ENCODE measurements at places on chromosomes 1 and 21.

- DNase-seq, result no peak
Measured at GRCh38 chr1:159172614-159173291, 1.3 kb downstream of the CADM3 start.

DNA sequence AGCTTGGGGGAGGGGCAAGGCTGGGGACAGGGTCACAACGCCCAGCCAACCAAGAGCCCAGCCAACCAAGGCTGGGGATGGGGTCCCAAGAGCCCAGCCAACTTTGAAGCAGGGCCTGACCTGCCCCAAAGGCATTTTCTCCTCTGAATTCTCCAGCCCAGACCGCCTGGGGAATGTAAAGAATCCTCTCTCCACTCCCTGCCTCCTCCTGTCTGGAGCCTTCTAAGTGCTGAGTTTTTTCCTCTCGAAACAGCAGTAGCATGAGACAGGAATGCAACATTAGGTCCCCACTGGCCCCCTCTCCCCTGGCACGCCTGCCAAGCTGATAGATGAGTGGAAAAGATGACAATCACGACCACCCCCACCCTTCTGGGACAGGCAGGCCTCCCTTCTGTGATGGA lies 17.0 kb downstream of the C1orf198 start:
- DNase-seq, result no peak

- DNase-seq, result no peak
Measured at GRCh38 chr1:46517932-46518498, 28.4 kb downstream of the DMBX1 start.

- no peak for DNase-seq
Measured at GRCh38 chr1:204921855-204922516, 51.3 kb downstream of the NFASC start.

DNA sequence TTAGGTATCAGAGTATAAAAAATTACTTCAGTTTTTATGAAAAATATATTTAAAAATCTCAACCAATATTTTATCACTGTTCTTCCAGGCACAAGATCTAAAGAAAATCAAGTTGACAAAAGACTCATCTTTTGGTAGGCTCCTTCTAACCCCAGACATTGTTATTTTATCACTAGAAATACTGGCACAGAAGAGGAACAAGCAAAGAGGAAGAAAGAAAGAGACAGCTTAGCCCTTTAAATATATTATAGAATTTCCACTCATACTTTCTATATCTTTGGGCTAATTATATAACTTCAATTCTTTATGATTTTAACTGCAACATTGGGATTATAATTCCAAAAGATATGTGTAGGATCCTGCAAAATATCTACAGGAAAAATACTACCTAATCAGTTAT lies 32.4 kb downstream of the SPTA1 start:
- no peak for DNase-seq

DNA sequence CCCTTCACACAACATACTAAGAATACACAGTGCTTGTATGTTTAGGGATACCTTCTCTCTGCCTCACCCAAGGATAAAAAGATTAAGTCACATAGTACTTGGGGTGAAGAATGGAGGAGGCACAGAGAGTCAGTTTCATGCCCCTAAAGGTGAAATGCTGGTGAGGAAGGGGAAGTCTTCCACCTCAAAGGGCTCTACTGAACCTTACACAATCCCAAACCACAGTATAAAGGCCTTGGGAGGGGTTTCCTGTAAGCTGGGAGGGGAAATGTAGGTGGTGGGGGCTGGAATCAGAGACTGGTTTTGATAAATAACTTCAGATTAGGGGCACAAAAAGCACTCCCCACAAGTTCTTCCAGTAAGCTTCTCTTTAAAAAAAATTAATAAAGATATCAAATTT lies 3.5 kb downstream of the MINDY1 start:
- DNase-seq, result no peak

DNA sequence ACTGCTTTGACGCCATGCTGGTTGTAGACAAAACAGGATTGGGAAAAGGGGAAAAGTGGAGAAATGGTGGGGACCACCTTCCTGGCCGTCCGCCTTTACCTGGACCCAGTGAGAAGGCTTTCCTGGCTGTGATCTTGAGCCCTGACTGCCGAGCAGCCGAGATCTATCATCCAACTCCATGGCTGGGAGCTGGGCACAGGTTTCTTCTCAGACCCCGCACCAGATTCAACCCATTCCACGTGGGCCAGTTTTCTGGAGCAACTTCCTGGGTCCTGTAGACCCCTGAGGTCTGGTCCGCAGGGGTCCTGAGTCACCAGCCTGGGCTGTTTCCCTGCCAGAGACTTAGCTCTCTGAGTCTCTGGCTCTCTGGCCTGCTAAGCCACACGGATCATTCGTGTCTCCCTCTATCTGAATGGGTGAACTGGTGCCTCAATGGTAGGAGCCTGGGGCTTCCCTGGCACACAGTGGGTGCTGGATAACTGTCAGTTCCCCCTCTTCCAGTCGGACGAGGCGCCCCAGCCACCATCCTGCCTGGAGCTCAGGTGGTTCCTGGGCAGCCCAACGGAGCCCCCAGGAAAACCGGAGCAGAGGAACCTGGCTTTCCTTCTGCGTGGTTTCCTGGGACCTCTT lies 4.5 kb upstream of the NPHP4 start:
- DNase-seq, result no peak

GRCh38 chr1:110370827-110371226 lies 20.0 kb downstream of the SLC16A4 start:
- peak; percentile 12 for DNase-seq

DNA sequence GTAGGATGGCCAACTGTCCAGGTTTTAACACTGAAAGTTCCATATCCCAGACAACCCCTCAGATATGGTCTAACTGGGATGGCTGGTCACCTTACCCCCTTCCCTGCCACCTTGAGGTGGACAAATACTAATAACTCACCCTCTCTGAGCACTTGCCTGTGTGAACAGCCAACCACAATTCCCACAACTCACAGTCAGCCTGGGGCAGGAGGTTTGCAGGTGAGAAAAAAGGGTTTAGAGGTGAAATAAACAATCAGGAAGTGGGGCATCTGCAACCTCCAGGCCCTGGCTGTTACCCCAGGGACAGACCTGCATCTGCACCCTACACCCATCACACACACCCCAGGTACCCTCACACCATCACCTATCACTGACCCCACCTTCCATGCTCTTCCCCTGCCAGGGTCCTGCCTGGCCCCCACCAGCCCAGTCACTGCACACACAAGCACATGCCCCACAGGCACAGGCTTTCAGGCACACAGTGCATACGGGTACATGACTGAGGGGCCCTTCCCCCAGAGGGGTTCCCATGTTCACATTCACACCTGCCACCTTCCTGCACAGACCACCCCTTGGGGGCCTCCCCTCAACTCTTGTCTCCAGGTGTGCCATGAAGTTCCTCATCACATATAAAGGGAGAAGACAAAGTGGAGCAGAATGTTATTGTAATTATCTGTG lies 679.5 kb downstream of the MATN1 start:
- DNase-seq, result no peak

DNA sequence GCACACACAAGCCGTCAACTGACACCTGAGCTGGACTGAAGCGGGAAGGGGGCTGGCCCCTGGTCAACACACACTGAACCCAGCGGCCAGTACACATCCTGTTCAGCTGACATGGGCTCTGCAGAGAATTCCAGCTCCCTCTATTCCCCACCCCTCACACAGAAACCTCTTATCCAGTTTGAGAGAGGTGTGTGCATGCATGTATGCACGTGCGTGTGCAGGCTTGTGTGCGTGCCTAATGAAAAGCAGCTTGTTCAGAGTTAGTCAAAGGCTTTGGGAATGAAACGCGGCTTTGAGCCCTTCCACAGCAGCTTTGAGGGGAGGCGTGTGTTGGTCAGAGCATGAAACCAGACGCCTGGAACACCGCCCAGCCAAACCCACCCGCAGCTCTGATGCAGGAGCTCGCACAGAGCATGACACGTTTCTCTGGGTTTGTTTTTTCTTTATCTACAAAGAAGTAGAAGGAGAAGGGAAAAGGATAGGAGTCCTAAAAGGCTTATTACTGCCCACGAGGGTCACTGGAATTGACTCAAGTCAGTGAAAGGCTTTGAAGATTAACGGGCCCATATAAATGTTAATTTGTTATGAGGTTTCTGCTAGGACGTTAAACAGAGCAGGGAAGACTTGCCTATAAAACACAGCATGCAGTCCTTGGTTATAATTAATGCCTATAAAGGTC lies 184.2 kb downstream of the ETS2 start:
- no peak for DNase-seq

GRCh38 chr1:228035844-228036243 lies 29.0 kb downstream of the WNT3A start:
- no peak for DNase-seq

Measured in T-helper 2 cell treated with Interferon-gamma antibody and Interleukin-4, amounts not matched to agents 5 μg/mL and 100 μg/mL, for 36 hours (primary cell).